NCI-H1092 treated with DMSO at 0.1 percent for 48 hours (cell line): ENCODE measurements at places on chromosomes 13 and 19.

DNA sequence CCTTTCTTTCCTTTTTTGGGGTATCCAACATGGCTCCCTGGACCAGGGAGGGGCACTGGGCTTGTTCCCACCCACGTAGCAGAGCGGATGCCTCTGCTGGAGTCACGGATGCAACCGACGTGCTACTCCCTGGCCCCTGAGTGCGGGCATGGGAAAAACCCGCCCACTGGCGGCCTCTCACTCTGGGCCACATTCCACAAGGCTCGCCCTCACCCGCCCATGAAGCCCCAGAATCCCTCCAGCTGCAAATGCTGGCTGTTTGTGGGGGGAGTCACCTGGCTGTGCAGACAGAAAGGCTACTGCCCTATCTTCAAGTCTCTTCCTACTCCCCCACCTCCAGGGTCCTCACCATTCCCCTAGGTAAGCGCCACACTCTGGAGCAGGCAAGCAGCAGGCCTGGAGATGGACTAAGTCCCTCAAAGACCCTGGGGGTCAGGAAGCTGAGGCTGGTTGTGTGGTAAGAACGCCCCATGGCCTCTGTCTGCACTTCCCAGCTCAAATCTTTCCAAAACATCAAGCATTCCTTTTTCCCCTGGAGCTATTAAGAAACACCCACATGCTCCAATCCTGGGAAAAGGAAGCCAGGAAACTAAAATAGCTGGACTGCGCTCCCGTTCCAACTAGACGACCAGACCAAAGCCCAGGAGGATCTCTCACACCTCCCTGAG, 17.9 kb upstream of the EPHX3 start:
- no peak for DNase-seq

DNA sequence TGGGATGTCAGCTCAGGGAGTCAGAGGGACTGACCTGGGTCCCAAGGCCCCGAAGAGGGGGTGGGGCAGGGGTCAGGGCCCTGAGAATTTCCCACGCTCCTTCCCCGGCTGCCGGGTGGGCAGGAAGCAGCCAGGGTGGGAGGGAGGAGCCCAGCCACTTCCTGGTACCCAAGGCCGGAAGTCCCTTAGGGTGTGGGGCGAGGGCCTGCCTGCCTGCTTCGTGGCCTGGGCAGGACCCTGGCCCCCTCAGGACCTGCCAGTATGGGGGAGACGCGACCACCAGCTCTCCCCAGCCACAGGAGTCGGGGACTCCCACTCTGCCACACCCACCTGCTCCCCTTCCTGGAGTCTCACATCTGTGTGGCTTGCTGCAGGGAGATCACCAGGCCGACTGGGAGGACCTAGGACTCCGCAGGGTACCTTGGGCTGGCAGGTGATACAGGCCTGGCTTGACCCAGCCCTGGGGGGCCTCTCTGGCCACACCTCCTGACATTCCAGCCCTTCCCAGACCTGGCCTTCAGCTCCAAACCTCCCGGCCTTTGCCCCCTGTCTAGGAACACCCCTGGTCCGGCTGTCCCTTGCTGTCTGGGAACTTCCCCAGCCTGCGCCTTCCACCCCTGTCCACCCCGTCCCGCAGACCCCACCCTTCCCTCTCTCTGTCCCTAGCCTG, 9.8 kb upstream of the CIRBP start:
- no peak for DNase-seq

- DNase-seq: peak; percentile 10
These were observed 6.5 kb upstream of the TIMM50 start for GRCh38 chr19:39474139-39474620.

DNA sequence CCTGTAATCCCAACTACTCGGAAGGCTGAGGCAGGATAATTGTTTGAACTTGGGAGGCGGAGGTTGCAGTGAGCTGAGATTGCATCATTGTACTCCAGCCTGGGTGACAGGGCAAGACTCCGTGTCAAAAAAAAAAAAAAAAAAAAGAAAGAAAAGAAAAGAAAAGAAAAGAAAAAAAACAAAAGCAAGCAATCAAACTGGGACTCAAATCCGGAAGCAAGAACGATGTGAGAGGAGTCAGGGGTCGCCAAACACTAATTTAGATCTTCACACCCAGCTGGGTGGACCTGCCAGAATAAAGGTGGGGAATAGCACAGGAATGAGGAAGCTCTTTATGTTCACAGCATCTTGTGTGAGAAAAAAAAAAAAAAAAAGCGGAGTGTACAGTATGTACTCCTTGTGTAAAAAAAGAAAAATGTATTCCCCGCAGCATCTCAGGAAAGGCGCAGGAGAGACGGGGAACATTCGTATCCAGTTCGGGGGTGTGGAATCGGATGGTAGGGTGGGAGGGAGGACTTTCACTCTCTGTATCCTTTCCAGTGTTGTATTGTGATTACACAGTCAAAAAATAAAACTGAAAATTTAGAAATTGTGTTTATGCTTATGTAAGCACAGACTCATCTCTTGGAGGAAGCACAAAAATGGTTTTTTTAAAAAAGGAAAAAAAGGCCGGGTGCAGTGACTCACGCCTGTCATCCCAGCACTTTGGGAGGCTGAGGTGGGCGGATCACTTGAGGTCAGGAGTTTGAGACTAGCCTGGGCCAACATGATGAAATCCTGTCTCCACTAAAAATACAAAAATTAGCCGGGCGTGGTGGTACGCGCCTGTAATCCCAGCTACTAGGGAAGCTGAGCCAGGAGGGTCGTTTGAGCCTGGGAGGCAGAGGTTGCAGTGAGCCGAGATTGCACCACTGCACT, 7.6 kb downstream of the DNAJB1 start:
- DNase-seq: no peak

- no peak for DNase-seq
These were observed 9.0 kb downstream of the ZNF331 start for GRCh38 chr19:53546758-53547513.
